NCI-H2029 (cell line): ENCODE measurements at places on chromosomes 6 and 20.

GRCh38 chr6:134424165-134424797, 106.4 kb upstream of the SGK1 start:
- no peak for DNase-seq

- peak; percentile 54 for DNase-seq
Measured at GRCh38 chr6:11869672-11870340, 91.2 kb upstream of the ADTRP start.

- DNase-seq = no peak
Measured at GRCh38 chr6:16973545-16974386, 128.1 kb upstream of the STMND1 start.

DNA sequence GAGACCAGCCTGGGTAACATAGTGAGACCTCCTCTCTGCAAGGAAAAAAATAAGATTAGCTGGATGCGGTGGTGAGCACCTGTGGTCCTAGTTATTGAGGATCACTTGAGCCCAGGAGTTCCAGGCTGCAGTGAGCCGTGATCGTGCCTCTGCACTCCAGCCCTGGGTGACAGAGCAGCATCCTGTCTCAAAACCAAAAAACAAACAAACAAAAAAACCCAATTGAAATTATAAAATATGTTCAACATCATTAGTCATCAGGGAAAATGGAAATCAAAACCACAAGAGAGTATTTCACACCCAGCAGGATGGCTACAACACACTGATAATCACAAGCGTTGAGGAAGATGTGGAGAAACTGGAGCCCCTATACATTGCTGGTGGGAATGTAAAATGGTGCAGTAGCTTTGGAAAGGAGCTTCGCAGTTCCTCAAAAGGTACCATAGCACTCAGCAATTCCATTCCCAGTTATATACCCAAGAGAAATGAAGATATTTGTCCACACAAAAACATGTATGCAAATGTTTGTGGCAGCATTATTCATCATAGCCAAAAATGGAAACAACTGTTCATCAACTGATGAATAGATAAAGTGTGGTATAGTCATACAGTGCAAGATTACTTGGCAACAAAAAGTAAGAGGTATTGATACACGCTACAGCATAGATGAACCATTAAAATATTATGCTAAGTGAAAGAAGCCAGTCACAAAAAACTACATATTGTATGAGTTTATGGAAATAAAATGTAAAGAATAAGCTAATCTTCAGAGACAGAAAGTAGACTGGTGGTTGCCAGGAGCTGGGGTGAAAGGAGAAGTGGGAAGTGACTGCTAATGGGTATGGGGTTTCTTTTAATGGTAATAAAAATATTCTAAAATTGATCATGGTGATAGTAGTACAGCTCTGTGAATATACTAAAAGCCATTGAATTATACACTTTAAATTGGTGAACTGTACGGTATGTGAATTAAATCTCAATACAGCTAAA, 38.7 kb upstream of the RIPOR2 start:
- no peak for DNase-seq

DNA sequence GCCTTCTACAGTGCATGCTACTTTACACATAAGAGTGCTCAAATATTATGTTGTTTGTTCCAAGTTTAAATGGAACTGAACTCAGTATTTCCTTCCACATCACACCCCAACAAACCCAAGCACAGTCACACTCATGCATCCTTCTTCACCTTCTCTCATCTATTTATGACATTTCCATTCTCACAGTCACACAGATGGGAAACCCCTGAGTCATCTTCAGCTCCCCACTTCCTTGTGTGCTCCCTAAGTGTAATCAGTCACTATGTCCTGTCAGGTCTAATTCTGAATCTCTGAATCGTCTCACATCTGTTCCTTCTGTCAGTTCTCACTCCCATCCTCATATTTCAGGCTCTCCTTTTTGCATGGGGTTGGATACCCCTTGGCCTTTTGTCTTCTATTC, 96.0 kb downstream of the RIMS1 start:
- DNase-seq = no peak

DNA sequence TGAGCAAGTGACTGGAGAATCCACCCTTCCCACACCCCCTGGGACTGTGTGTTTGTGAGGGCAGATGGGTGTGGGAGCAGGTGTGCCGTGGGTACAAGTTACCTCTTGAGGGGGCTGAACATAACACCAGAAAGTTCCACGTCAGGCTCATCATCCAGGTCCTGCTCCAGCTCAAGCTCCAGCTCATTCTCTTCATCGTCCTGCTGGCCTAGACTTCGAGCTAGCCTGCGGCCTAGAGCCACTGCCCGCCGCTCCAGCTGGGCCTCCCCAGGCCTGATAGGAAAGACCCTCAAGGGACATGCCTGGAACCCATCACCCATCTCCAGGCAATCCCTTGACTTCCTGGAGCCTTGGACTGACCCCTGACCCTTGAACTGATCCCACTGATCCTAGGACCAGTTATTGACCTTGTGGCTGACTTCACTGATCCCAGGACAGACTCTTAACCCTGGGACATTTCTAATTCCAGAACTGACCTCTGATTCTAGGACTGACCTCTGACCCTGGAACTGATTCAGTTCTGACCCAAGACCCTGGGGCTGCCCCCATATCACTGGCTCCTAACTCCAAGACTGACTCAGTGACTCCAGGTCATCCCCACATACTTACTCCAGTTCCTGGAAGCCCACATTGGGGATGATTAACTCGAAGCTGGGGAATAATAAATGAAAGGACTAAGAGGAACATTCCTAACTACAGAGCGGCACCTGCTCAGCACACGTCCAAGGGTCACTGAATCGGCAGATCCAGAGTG, 11.8 kb upstream of the SPAG4 start:
- DNase-seq = no peak
